ENCODE measurements at places on chromosomes 6 and 20.

DNA sequence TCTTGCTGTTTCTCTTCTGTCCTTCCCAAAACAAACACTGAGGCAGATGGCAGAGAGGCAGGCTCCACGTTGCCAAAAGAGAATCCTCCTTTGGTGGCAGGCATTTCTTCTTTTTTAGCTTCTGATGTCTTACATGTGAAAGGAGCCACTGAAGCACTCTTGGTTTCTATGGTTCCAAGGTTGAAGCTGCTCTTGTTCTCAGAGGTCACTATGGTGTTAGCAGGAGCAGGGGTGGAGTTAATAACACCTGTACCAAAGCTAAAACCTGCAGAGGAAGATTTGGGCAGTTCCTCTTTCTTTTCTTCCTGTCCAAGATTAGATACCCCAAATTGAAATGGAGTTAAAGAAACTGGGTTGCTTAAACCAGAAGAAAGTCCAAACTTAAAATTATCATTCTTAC is 28.8 kb downstream of the FAM8A1 start:
- no peak for DNase-seq

- no peak for DNase-seq
These were observed 151.2 kb downstream of the SOBP start for GRCh38 chr6:107641071-107641470.

- DNase-seq, result no peak
These were observed 26.7 kb downstream of the KAT14 start for GRCh38 chr20:18164356-18164755.

GRCh38 chr6:133610971-133611370 is 277.9 kb upstream of the TCF21 start:
- no peak for DNase-seq

GRCh38 chr6:153045271-153045670 is 42.8 kb upstream of the MTRF1L start:
- no peak for DNase-seq

DNA sequence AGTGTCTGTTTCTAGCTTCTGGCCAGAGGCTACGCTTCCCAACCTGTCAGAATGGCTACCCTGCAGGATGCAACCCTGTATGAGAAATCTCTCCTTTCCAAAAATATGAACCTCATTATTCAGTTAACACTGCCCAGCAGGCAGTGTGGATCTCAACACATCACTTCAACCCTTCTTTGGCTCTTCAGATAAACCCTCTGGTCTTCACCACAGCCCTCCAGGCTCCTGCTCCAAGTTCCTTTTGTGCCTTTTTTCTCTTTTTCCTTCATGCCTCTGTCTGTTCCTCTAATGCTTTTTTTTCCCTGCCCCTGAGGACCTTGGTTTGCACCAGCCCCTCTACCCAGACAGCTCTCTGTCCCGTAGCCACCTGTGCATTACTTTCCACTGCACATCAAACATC is 207.4 kb downstream of the MYLK4 start:
- DNase-seq, result no peak

GRCh38 chr6:2435323-2435722 is 189.9 kb upstream of the GMDS start:
- DNase-seq, result no peak

- DNase-seq, result no peak
These were observed 85.7 kb downstream of the RFPL4B start for GRCh38 chr6:112432853-112433252.

- DNase-seq, result peak; percentile 12
These were observed 1.5 kb downstream of the NOL4L start for GRCh38 chr20:32583581-32584070.

- DNase-seq, result peak; percentile 46
These were observed 12.7 kb upstream of the BAK1 start for GRCh38 chr6:33592595-33593413.

DNA sequence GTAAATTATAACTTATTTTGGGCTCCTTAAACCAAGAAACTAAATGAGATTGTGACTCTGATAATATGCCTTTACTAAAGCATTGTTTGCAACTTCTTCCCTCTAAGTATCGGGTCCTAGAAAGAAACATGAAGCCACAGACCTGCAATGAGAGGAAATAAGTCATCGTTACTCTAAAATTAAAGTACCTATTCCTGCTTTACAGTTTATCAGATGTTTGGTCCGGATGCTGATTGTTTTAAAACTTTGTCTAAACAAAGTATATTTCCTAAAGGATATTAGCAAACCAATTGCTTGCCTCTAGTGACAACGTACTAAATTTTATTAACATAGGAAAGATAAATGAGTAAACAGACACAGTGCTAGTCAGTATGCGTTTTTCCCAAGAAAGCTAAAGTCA is 216.8 kb downstream of the GJA1 start:
- no peak for DNase-seq
